ENCODE measurements at places on chromosomes 3 and 15. TPM values are rescaled to one million over a fixed set of nuclear protein-coding genes. Genes with fewer than 3 reads are reported as not detected.

- no peak for DNase-seq
Measured at GRCh38 chr3:114101101-114101500, 44.6 kb downstream of the QTRT2 start.

The RPUSD2 gene
- total RNA-seq = 8.7 TPM

GRCh38 chr3:15979495-15979894 is 181.7 kb upstream of the ANKRD28 start:
- DNase-seq = no peak

The TMEM212 gene
- not detected for total RNA-seq

GRCh38 chr3:184662187-184662586 is 49.7 kb downstream of the MAGEF1 start:
- DNase-seq = no peak

The RAB8B gene
- total RNA-seq = 8.7 TPM

DNA sequence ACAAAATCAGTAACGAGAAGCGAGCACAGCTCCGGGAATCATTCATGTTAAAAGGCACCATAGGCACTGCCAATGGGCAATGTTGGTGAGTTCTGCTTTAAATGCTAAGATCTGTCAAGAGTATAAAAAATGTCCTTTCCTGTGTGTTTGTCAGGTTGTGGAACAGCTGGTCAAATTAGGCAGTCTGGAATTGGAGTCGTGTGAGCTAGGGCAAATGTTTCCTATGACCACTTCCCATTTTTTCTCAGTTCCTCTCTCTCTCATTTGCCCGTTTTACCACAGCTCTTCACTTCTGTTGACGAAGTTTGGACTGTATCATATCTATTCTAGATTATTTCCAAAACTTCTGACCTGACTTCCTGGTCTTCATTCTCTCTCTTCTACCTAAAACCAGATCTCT is 60.8 kb upstream of the GOLIM4 start:
- no peak for DNase-seq
